ENCODE measurements at places on chromosomes 13 and 19. TPM values are rescaled to one million over a fixed set of nuclear protein-coding genes. Genes with fewer than 3 reads are reported as not detected.

GRCh38 chr13:114241918-114242317 is 7.2 kb downstream of the CDC16 start:
- no peak for DNase-seq
- H3K36me3 ChIP-seq: peaks cover 100% of the 10 kb centered on the region
- H3K27me3 ChIP-seq: no peaks in the 10 kb centered on the region
- no peak overlapping the region for H3K4me3 ChIP-seq
- no peaks in the 10 kb centered on the region for H3K4me1 ChIP-seq

DNA sequence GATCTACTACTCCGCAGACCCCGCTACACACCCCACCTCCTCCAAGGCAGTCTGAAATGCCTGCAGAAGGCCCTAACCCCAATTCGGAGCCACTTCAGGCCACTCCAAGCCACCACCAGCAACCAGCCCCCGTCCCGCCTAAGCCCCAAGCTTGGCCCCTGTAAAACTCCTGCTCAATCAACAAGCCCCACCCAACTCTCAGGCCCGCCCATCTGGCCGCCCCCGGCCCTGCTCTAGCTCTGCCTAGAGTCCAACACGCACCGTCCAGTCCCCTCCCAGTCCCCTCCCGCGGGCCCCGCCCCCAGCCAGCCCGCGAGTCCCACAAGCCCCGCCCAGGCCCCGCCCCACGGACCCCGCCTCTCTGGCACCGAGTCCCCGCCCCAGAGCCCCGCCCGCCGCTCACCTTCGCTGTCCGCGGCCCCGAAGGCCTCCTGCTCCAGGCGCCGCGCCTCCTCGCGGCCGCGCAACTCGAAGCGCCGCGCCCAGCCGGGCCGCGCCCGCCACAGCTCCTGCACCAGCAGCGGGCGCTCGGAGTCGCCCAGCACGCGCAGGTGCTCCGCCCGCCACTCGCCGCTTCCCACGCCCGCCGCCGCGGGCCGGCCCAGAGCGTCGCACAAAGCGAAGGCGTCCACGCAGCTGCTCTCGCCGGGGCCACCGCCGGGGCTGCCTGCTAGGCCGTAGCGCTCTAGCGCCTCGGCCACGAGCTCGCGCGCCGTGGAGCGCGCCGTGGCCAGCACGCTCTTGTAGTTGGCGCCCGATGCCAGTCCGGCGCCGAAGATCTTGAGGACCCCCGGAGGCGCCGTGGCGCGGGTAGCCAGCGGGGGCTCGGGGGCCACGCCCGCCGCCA is 1.6 kb downstream of the RASIP1 start:
- peak overlapping the region; percentile 76 for H3K27ac ChIP-seq
- peak overlapping the region; percentile 63 for H3K4me3 ChIP-seq
- H3K4me1 ChIP-seq: peaks cover 3% of the 10 kb centered on the region
- no peaks in the 10 kb centered on the region for H3K36me3 ChIP-seq
- DNase-seq: peak; percentile 97

DNA sequence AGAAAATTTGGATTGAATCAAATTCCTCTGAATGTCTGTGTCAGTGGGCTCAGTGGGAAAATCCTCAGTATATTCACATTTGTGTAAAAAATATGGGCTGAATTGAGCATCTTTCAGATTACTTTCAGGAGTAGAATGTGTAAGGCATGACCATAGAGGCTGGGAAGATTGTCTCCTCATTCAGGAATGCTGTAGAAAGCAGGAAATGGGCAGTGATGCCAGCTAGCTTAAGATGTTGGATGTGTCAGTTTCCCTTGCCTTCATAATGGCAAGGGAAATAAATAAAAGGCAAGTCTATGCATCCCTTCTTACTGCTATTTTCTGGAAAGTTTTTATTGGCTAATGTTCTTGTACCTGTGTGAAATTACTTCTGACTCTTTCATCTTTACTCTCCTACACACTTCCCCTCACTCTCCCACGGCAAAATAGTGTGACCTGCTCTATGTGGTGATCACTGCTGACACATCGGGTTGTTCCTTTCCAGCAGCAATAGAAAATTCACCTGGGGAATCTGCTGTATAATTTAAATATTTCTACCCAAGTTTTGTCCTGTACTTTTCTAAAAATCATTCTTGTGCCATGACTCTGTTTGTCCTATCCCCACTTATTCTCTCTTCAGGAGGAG is 103.2 kb downstream of the LMO7 start:
- no peaks in the 10 kb centered on the region for H3K27me3 ChIP-seq
- no peak overlapping the region for H3K27ac ChIP-seq

DNA sequence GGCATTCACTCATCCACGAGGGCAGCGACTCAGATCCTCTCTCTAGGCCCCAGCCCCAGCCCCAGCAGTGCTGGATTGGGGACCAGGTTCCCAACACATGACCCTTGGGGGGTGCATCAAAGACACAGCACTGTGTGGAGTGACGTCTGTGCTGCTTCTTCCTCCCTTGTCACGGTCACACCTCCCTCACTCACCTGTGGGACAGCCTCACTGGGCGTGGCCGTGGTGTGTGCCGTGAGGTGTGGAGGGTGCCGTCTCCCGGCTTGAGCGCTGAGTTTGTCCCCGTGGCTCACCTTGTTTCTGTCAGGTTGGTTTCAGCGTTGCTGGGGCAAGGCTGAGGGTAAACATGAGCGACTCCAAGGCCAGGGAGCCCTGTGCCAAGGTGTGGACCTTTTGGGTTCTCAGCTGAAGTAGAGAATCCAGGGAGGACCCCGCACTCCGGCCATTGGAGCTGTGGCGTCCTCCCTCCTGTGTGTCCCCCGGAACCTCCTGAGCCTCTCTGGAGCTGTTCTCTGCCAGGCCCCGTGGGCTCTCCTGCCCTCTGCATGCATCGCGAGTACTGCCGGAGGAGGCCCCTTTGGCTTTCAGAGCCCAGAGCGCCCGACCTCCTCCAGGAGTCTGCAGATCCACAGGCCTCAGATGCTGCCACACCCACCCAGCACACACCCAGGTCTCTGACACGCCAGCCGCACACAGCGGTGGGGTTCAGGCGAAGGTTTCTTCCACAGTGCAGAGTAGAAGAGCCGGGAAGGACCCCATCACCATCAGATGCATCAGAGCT is 33.6 kb downstream of the CSNK1G2 start:
- no peak overlapping the region for H3K4me3 ChIP-seq
- H3K4me1 ChIP-seq: no peaks in the 10 kb centered on the region
- H3K27ac ChIP-seq: no peak overlapping the region

DNA sequence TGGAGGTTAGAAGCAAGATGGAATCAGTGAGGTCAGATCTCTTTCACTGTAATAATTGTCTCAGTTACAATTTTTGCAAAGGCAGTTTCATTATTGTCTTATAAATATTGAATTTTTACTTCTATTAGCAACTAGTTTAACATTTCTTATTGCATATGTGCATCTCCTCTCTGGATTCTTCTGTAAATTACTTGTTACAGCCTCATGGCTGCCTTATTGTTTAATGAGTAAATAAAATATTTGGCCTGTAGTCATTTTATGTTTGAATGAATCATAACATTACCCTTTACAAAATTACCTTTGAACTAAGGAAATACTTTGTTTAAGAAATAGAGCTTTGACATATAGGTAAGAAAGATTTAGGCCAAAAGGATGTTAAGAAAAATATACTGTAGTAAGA is 212.4 kb downstream of the SLITRK6 start:
- no peaks in the 10 kb centered on the region for H3K36me3 ChIP-seq
- no peak overlapping the region for H3K4me3 ChIP-seq

DNA sequence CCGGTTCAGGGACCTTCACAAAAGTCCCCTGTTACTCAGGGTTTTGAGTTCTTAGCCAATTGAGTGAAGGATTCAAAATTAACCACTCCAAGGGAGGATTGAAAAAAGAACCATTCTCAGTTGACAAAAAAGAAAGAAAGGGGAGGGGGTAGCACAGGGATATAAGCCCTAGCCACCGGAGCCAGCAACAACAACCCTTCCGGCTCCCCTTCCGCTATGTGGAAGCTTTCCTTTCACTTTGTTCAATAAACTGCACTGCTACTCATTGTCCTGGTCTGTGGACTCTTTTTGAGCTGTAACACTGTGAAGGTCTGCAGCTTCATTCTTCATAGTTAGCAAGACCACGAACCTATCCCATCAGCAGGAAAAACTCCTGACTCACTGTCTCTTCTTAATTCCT is 1488.1 kb upstream of the PRR20A start:
- no peaks in the 10 kb centered on the region for H3K36me3 ChIP-seq
- no peak for DNase-seq
- H3K4me3 ChIP-seq: no peak overlapping the region

- H3K27me3 ChIP-seq: peaks cover 6% of the 10 kb centered on the region
- H3K4me1 ChIP-seq: no peaks in the 10 kb centered on the region
- DNase-seq: peak; percentile 53
- H3K36me3 ChIP-seq: no peaks in the 10 kb centered on the region
- H3K27ac ChIP-seq: no peak overlapping the region
These were observed 30.3 kb upstream of the CEACAM4 start for GRCh38 chr19:41657157-41657556.

NECTIN2 gene
- total RNA-seq: 108 TPM

ZNF677 gene
- 16.2 TPM for total RNA-seq

ZNF223 gene
- 5.8 TPM for total RNA-seq

RFPL4A gene
- total RNA-seq: not detected

ZFP28 gene
- total RNA-seq: 7.1 TPM

All from upper lobe of right lung (tissue), 1 donor.